ENCODE measurements at places on chromosomes 16 and 17. TPM values are rescaled to one million over a fixed set of nuclear protein-coding genes. Genes with fewer than 3 reads are reported as not detected.

CDH11 gene
- not detected for total RNA-seq

TNFRSF17 gene
- not detected for total RNA-seq

EPN3 gene
- not detected for total RNA-seq

KRTAP9-8 gene
- total RNA-seq = not detected

CHST5 gene
- not detected for total RNA-seq

HOXB4 gene
- 3.0 TPM for total RNA-seq

COPZ2 gene
- 5.7 TPM for total RNA-seq

CLEC19A gene
- total RNA-seq = not detected

HBA1 gene
- total RNA-seq = not detected

NAGLU gene
- total RNA-seq = 17.4 TPM

VTN gene
- 0.23 TPM for total RNA-seq

CNTNAP1 gene
- 1.3 TPM for total RNA-seq

CDRT15L2 gene
- total RNA-seq = not detected

EVI2A gene
- total RNA-seq = 20.7 TPM

PSMC3IP gene
- 26.6 TPM for total RNA-seq

TUFM gene
- 202 TPM for total RNA-seq

PRSS36 gene
- 0.14 TPM for total RNA-seq

CCL17 gene
- total RNA-seq = 0.37 TPM

ABCC12 gene
- not detected for total RNA-seq

C16orf86 gene
- 1.8 TPM for total RNA-seq

RSPRY1 gene
- 33.3 TPM for total RNA-seq

G6PC1 gene
- total RNA-seq = not detected

SULT1A2 gene
- total RNA-seq = 0.32 TPM

CDYL2 gene
- 36.8 TPM for total RNA-seq

ENPP7 gene
- total RNA-seq = not detected

Data from activated T-helper 2 cell treated with anti-CD3 and anti-CD28 coated beads, Interferon-gamma antibody, Interleukin-2, Interleukin-4, amounts not matched to agents 10 μg/mL and 5 μg/mL and 100 μg/mL, durations not matched to agents 14 hours and 24 hours and 36 hours (primary cell).